ENCODE measurements at places on chromosomes 5 and 9.

DNA sequence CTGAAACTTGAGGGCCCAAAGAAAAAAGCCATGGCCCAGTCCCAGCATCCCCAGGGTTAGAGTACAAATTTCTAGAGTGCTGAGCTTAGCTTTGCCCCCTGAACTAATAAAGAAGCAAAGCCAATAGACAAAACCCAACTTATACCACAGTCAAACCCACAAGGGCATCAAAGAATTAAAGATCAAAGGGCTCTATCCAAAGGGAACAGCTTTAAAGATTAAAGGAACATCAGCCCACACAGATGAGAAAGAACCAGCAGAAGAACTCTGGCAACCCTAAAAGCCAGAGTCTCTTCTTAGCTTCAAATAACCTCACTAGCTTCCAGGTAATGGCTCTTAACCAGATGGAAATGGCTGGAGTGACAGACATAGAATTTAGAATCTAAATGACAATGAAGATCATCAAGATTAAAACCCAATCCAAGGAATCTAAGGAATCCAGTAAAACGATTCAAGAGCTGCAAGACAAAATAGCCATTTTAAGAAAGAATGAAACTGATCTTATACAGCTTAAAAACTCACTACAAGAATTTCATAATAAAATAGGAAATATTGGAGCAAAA lies 93.9 kb downstream of the YIPF5 start:
- no peak for DNase-seq

- DNase-seq, result no peak
These were observed 599 bp downstream of the KIAA1191 start for GRCh38 chr5:176360894-176361436.

DNA sequence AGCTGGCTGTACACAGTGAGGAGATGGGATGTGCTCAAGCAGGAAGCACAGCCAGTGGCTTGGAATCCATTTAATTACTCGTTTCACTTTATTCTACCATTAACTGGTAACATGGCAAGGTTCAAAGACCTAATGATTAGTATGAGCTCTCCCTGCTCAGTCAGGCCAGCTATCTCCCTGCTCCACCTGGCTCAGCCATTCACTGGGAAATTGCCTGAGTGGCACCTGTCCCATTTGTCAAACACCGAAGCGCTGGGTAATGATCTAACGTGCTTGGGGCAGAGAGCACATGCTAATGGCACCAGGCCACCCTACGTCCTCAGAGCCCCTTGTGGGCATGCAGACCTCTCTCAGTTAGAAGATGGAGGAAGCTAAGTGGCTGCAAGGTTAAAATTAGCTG lies 162.2 kb downstream of the TTLL11 start:
- DNase-seq, result no peak

GRCh38 chr9:94498801-94499453 lies 56.0 kb upstream of the PCAT7 start:
- DNase-seq, result peak; percentile 6

DNA sequence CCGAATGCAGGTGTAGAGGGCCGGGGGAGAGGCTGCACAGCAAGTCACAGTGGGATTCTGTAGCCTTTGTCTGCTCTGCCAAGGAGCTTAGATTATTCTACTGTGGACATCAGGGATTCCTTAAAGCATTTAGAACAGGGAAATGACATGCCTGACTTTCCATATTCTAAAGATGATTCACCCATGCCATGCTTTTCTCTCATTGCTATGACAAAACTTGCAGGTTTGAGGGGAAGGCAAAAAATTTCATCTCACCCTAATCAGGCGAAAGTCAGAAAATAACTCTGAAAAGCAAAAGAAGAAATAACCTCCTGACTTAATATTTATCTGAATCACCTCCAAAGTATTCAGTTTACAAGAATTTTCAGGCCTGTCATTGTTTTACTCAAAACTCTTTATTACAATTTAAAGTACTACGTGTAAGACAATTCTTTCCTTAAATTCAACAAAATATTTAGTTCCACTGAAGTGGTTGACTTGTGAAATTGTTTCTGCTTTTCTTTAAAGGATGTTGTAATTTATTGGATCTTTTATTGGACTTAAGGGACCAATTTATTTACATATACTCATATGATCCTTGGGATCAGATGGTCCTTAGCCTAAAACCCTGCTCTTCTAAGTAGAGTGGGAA lies 30.0 kb upstream of the GAS1 start:
- no peak for DNase-seq

GRCh38 chr5:132506094-132506692 lies 15.6 kb upstream of the IRF1 start:
- DNase-seq, result peak; percentile 43

DNA sequence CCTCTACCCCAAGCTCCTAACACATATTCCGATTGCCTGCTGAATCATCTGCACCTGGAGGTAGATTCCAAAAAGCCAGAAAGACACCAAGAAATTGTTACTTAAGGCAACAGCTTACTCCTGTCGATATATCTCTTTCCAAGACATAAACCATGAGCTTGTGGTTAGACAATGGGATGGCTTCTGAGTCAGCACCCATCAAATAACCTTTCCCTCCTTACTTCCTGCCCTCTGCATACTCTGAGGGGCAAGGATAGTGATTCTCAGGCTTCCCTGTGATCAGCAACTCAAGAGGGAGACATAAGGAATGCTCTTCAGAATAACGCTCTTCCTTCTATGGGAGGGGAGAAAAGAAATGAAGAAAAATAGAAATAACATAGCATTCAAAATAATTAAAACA lies 70.9 kb downstream of the TMEM215 start:
- no peak for DNase-seq

- DNase-seq, result peak; percentile 26
These were observed 64.5 kb downstream of the ARSB start for GRCh38 chr5:78920604-78921003.

- no peak for DNase-seq
These were observed 31.2 kb upstream of the GALNT10 start for GRCh38 chr5:154159343-154159742.

DNA sequence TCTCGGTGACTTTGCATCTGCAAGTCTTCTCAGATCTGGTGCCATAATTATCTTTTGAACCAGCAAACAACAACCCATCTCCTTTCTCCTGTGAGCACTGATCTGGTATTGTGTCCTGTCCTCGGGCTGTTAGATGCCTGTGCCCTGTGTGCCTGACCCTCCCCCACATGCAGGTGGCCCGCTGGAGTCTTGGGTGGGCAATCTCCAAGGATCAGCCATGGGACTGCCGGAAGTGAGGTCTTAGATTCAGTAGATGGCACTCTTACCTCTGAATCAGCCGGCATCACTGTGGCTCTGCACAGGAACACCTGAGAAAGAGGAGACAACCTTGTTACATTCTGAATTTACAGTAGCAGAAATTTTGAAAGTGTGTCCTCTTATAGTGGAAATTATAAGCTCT lies 172.4 kb downstream of the IRX2 start:
- no peak for DNase-seq

All from B cell (primary cell).